Ammon's horn (tissue), 1 donor: ENCODE measurements at places on chromosomes 2 and 18.

- DNase-seq: no peak
These were observed 8.8 kb upstream of the ZBTB7C start for GRCh38 chr18:48417985-48418384.

- DNase-seq: no peak
These were observed 99.7 kb upstream of the CTDP1 start for GRCh38 chr18:79579807-79580497.

DNA sequence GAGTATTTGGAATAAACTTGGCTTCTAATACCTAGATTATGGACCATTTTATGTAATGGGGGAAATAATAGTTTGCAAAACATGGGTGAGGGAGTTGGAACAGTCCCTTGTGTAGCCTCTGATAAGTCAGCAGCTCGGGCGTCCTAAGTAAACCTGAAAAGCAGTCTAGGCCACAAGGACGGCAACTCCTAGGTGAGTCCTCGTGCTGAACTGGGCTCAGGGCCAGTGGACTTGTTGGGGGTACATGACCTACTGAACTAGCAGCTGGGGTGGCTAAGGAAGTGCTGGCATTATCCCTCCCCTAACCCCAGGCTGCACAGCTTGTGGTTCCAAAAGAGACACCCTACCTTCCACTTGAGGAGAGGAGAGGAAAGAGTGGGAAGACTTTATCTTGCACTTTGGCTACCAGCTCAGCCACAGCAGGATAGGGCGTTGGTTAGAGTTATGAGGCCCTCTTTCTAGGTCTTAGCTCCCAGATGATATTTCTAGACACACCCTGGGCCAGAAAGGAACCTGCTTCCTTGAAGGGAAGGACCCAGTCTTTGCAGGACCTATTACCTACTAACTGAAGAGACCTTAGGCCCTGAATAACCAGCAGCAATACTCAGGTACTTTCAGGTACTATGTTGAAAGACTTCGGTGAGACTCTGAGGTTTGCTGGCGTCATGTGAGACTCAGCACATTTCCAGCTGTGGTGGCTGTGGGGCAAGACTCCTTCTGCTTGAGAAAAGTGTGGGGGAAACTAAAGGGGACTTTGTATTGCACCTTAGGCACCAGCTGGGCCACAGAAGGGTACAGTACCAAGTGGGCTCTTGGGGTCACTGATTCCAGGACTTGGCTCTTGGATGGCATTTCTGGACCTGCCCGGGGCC is 71.0 kb downstream of the AQP4 start:
- no peak for DNase-seq

- DNase-seq: no peak
These were observed 168.1 kb downstream of the NRXN1 start for GRCh38 chr2:50863856-50864255.

DNA sequence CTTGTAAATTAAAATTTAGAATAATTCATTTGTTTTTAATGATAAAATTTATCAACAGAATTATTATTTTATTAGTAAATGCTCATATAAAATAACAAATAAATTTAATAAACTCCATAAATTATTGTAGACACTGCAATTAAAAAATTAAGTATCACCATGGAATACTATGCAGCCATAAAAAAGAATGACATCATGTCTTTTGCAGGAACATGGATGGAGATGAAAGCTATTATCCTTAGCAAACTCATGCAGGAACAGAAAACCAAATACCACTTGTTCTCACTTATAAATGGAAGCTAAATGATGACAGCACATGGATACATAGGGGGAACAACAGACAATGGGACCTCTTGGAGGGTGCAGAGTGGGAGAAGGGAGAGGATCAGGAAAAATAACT is 29.7 kb upstream of the DSG3 start:
- DNase-seq: no peak

- DNase-seq: no peak
These were observed 85.9 kb downstream of the CPS1 start for GRCh38 chr2:210642333-210642732.

- DNase-seq: no peak
These were observed 2063.5 kb downstream of the SUCLG1 start for GRCh38 chr2:82395531-82395930.

DNA sequence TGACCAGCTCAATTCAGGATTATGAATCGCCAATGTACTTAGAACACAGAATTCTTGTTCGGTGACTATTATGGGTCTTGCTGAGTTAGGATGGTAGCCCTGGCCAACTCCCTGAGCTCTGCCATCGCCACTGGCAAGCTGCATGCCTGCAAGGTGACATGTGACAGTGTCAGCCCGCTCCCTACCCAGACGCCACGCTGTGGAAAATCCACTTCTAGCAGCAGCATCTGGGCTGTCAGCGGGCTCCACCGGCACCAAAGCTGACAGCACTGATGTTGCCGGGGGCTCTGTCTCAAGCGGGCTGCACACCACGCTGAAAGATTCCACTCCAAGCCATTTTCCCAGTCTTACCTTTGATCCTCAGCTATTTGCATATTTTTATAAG is 100.7 kb downstream of the MYT1L start:
- DNase-seq: peak; percentile 54

- DNase-seq: no peak
These were observed 193.0 kb downstream of the RAB3GAP1 start for GRCh38 chr2:135245071-135245470.
